ENCODE measurements at places on chromosomes 4 and X.

- DNase-seq = no peak
Measured at GRCh38 chrX:104522386-104522785, 43.6 kb upstream of the IL1RAPL2 start.

GRCh38 chr4:37687681-37688080 lies 1.5 kb upstream of the RELL1 start:
- no peak for DNase-seq

DNA sequence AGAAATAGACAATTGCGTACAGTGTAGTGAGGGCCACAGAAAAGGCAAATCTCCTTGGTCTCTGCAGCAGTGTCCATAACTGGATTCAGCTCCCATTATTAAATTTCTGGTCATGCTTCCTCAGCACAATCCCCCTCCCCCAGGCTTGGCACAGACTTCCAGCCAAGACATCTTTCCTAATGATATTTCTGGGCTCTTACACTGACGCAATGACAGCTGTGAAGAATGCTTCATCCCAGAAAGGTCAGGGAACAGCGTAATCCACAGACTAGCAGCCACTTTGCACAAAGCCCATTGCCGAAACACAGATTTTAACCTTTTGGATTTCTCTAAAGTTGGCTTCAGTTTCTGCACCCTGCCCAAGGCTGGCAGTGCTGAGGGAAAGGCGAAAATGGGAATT lies 597.6 kb upstream of the CPEB2 start:
- DNase-seq = peak; percentile 64

- DNase-seq = no peak
Measured at GRCh38 chr4:121642876-121643585, 53.7 kb downstream of the ANXA5 start.

- DNase-seq = no peak
Measured at GRCh38 chrX:19966056-19966455, 24.8 kb downstream of the BCLAF3 start.

- DNase-seq = no peak
Measured at GRCh38 chr4:44660396-44660795, 9.0 kb upstream of the YIPF7 start.

DNA sequence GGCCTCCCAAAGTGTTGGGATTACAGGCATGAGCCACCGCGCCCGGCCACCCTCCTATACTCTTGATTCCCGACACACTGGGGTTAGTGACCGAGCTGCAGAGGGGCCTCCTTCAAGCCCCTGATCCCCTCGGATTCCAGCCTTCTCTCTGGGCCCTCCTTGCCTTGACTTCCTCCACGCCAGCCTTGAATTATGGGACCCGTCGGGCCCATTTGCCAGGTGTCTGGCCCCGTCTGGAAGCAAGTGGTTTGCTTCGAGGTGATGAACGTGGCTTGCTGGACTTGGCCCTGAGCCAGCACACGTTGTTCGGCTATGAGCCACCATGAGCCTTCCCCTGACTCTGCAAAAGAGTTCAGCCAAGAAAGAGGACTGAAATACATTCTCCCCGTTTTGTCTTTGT lies 37.4 kb upstream of the GRPEL1 start:
- DNase-seq = no peak

DNA sequence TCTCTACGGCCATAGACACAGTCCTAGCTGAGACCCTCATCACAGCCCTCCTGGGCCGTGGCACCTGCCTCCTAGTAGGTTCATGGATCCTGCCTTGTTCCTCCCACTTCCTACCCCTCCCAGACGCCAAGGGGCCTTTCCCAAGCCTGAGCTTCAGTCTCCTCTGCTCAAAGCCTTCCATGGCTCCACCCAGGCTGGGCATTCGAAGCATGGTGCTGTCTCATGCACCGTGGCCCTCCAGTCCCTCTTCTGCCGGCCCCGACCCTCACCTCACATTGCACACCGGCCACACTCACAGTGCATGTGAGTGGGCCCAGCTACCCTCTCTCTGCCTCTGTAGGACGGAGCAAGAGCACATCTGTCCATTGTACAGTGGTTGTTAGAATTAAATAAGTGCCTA lies 21.7 kb upstream of the KIAA0232 start:
- no peak for DNase-seq
